ENCODE measurements at places on chromosomes 7 and 10.

- no peak for DNase-seq
Observed at GRCh38 chr7:121456785-121457359, 60.8 kb upstream of the FAM3C start.

GRCh38 chr7:2031451-2031845, 201.3 kb downstream of the MAD1L1 start:
- DNase-seq: no peak

DNA sequence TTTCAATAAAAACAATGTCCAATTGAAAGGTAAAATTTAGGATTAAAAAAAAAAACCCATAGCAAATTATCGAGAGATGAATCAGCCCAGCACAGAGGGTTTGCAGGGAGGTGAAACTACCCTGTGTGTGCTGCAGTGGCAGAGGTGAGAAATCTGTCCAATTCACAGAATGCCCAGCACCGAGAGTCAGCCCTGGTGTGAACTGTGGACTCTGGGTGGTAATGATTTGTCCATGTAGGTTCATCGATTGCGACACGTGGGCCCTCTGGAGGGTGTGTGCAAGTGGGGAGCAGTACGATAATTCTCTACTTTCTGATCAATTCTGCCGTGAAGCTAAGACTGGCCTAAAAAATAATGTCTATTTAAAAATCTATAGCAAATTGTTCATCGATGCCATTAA, 94.5 kb upstream of the PFKP start:
- no peak for DNase-seq

GRCh38 chr7:12222889-12223579, 11.9 kb downstream of the TMEM106B start:
- DNase-seq: no peak

- DNase-seq: no peak
Observed at GRCh38 chr7:71198887-71199286, 66.9 kb downstream of the GALNT17 start.

GRCh38 chr10:46527241-46527811, 29.1 kb downstream of the GPRIN2 start:
- no peak for DNase-seq

DNA sequence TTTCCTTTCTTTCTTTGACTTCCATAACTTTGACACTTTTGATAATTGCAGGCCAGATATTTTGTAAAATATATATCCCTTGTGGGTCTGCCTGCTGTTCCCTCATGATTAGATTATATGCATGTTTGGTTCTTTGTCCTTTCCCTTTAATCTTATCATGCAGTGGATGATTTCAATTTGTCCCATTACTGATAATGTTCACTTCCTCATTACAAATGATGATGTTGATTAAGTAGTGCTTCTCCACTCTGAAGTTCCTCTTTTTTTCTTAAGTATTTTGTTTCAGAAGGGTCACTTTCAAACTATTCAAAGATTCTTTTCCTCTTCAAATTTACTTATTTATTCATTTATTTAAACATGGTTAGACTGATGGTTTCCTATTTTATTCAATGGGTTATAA, 898.1 kb downstream of the XPNPEP1 start:
- no peak for DNase-seq

GRCh38 chr10:110074758-110075671, 67.2 kb downstream of the ADD3 start:
- DNase-seq: no peak

DNA sequence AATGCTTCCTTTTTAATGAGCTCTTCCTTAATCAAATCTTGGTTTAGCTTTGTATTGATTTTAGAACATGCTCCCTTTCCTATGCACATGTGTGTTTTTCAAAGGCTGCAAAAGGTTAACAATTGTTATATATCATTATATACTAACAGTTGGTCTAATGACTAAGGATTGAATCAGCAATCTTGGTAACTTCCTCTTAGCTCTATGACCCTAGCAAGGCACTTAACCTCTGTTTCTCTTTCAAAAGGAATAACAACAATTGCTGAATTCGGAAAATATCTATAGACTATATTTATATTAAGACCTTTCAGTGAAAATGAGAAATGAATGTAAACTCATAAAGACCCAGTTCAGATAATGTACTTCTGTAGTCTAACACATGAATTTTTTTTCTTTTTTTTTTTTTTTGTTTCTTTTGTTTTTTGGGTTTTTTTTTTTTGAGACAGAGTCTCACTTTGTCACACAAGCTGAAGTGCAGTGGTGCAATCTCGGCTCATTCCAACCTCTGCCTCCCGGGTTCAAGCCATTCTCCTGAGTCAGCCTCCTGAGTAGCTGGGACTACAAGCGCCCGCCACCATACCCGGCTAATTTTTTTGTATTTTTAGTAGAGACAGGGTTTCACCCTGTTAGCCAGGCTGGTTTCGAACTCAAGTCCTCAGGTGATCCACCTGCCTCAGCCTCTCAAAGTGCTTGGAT, 48.8 kb downstream of the HOXA1 start:
- no peak for DNase-seq

DNA sequence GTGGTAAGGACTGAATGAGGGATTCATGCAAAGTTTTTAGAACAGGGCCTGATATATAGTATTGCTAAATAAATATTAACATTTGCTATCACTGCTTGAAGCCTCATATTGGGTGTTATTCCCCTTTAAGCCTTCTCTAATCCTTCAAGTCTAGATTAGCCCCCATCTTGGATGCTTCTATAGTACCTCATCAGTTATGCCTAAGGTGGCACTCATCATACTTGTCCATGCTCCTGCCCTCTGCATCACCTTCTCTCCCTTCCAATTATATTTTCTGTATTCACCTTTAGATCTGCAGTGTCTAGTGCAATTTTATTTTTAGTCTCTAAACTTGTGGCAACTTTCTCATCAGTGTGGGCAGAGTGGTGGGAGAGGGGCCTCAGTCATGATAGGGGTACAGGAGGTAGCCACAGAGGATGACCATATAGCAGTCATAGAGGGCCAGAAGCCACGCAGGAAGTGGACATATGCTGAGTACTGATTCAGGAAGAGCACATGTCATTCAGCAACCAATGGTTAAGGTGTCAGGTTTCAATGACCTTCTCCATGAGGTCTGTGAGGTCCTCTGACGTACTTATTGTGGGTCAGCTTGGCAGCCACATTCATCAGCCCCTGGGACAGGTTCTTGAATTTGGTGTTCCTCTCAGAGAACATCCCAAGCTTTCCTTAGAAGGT, 2.5 kb downstream of the ENTPD1 start:
- DNase-seq: peak; percentile 7

DNA sequence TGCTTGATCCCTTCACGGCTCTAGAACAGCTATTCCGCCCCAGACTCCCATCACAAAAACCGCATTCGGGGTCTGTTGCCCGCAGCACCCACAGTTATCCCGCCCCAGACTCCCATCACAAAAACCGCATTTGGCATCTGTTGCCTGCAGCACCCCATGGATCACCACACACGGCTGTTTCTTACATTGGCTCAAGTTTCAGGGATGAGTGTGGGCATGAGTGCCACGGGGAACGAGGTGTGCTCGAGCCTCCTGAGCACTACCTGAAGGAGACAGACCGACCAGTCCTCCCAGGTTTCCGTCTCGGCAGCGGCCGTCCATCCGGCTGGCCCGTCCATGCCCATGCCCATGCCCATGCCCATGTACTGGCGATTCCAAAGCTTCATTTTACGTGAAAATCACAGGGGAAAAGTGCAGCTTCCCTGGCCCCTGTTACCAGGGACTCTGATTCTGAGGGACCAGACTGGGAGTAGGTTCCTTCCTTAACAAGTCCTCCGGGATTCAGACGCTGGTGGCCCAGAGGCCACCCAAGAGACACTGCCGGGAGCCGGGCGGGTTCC, 66.4 kb upstream of the INSIG1 start:
- DNase-seq: no peak

- DNase-seq: no peak
Observed at GRCh38 chr7:101108330-101108857, 18.5 kb upstream of the SERPINE1 start.

DNA sequence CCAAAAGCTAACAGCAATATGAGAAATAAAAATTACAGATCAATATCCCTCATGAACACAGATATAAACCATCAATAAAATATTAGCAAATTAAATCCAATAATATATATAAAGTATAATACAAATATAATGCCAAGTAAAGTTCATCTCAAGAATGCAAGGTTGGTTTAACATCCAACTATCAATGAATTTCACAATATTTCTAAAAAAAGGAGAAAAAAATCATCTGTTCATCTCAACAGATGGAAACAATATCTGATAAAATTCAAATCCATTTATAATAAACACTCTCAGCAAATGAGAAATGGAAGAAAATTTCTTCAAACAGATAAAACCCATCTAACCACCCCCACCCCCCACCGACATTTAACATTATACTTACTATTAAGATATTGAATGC, 86.9 kb downstream of the SIRT1 start:
- DNase-seq: no peak

DNA sequence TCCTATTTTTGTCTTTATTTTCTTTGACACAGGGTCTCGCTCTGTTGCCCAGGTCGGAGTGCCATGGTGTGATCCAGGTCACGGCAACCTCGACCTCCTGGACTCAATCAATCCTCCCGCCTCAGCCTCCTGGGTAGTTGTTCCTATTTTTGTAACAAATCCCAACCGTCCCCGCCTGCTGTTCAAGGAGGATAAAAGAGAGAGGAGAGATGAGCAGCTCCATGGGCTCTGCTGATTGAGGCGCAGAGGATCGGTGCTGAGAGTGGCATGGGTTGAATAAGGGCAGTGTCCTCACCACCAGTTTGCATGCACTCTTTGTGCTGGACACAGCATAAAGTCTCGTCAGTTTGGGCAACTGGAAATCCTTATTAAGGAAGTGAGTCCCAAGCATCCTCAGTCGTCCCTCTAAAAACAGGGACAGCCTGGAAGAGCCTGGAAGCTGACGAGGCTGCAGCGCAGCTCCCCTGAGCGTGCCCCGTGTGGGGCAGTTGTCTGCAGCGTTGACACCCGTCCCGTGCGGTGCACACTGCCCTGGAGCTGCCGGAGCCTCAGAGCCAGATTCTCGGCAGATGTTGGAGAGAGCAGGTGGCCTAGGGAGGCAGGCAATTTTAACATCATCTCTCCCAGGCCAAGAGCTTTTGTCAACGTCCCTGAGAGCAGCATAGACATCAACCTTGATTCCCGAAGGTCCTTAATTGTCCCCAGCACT, 404.2 kb upstream of the RNF32 start:
- no peak for DNase-seq

GRCh38 chr10:1413823-1414222, 323.5 kb downstream of the ADARB2 start:
- DNase-seq: no peak

GRCh38 chr7:157930441-157930840, 593.6 kb downstream of the DNAJB6 start:
- no peak for DNase-seq

GRCh38 chr10:33277135-33277536, 57.3 kb downstream of the NRP1 start:
- DNase-seq: no peak

GRCh38 chr7:90966346-90966745, 297.9 kb upstream of the FZD1 start:
- no peak for DNase-seq
